SW 1271 (cell line): ENCODE measurements at places on chromosomes 6 and 20.

DNA sequence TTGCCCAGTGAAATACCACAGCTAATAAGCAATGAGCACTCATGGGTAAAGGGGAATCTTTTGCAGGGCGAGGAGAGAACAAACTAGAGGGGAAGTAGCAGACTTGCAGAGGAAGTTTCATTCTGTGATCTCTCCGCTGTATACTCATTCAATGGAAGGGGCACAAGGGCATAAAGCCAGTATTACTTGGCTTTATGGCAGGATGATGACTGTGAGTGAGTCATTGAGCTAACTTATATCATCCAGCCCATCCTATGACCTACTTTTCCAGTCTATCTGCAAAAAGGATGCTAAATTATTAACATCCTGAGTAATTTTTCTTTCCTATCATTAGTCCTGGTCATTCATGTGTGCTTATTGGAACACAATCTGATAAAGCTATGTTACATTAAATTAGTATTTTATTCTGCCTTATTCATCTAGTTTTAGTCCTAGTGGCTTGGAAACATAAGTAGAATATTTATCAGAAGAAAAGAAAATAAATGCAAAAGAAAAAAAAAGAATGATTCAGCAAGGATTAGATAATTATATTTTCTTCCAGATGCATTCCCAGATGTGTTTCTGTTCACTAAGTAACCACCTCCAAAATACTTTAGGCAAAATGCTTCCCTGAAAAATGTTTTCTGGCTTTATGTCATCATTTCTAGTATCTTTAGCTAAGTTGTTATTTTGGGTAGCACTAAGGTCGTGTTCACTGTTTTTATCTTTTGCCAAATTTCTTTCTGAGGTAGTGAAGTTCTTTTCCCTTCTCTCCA, 471.7 kb downstream of the CDKAL1 start:
- peak; percentile 80 for DNase-seq

GRCh38 chr20:25480797-25481196, 73.3 kb downstream of the GINS1 start:
- DNase-seq: no peak

DNA sequence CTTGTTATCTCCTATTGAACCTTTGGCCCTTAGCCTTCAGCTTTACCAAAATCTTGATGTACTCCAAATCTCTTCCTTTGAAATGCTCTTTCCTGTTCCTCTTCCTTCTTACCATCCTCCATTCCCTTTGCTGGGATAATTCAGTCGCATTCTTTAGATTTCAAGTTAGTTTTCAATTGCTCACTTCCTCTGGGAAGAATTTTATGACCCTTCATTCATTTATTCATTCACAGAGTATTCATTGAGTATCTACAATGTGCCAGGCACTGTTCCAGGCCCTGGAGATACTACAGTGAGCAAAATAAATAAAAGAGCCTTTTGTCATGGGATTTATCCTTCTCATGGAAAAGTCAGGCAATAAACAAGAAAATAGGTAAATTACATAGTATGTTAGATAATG, 548.2 kb upstream of the FLRT3 start:
- no peak for DNase-seq

DNA sequence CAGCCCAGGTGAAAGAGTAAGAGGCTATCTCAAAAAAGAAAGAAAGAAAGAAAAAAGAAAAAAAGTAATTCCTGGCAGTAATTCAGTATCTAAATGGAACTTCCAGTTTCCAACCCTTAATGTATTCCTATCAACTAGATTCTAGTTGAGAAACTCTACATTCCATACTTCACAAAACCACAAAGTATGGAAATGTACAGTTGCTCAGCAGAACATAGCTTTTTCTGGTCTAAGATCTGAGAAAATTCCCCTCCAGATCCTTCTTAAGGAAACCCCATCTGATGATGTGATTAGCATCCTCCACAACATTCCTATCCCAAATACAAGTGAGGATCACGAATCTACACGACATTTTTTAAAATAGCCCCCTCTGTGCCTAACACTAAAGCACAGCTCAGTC, 3.6 kb downstream of the ARMH2 start:
- DNase-seq: no peak

DNA sequence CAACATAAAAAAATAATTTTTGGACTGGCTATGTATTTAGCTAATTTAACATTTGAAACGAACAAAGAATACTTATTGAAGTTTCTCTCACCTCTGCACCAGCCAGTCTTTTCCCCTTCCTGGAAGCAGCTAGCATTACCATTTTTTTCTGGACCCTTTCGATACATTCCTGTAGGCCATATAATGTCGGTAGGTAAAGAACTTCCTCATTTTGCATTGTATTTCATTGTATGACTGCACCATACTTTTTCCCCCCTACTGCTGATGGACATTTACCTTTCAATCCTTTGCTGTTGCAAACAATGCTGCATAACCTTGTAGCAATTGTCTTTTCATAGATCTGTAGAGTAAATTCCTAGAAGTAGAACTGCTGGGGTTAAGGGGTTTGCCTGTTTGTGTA, 17.6 kb downstream of the CBFA2T2 start:
- DNase-seq: no peak

GRCh38 chr6:127690092-127690491, 113.1 kb downstream of the C6orf58 start:
- peak; percentile 24 for DNase-seq

- no peak for DNase-seq
Measured at GRCh38 chr6:39657355-39658135, 67.7 kb downstream of the KIF6 start.

GRCh38 chr6:87705070-87705691, 3.1 kb upstream of the AKIRIN2 start:
- no peak for DNase-seq
